ENCODE measurements at places on chromosomes 11 and 22.
A peak's percentile ranks its signal among the peaks of the same experiment; 100 is the strongest.

GRCh38 chr11:133934599-133935550, 21.9 kb downstream of the IGSF9B start:
- DNase-seq: no peak

DNA sequence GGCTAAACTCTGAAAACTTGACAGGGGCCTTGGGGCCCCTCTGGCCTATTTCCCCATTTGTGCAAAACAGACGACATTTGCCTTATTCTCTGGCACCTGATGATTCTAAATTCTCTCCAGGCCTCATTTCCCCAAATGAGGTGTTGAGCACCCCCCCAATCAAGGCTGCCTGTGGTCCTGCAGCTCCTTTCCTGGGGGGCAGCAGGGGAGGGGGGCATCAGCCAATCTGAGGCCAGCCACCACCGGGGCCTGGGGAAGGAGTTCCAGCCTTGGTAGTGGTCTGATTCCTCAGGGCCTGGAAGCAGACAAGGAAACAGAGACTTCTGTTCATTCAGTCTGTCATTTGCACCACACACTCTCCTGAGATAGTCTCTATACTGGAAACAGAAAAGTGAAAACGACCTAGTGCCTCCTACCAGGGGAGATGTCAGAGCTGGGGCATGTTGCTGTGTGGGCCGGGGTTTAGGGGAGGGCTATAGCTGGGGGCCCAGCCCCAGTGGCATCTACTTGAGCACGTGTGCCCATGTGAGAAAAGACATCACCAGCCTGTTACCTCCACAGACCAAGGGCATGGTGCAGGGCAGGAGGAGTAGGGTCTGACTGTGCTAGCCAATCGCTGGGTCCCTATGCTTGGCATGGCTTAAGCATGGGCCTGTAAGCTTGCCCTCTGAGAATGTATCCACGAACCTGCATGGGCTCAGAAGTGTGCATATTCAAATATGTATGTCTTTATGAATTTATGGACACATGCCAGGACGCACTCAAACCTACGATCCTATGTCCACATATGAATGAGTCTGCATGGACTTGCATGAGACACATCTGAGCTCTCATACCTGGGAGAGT, 1.8 kb upstream of the TPBGL start:
- DNase-seq: no peak

DNA sequence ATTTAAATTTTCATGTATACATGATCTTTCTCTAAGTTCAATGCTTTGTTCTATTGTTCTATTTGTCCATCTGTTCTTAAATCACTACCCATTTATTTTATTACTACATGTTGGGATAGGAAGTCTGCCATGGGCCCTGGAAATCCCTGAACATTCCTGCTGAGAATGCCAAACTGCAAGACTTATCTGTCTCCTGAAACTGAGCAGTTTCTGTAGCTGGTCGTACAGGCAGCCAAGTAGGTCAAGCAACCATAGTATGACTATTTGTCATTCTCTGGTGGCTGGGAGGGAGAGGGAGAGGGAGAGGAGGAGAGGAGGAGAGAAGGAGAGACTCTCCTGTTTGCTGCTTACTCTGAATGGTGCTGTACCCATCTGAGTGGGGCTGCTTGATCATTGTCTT, 82.8 kb upstream of the SNX19 start:
- DNase-seq: no peak

- DNase-seq: no peak
These were observed 60.6 kb upstream of the PRDM11 start for GRCh38 chr11:45085646-45086501.

DNA sequence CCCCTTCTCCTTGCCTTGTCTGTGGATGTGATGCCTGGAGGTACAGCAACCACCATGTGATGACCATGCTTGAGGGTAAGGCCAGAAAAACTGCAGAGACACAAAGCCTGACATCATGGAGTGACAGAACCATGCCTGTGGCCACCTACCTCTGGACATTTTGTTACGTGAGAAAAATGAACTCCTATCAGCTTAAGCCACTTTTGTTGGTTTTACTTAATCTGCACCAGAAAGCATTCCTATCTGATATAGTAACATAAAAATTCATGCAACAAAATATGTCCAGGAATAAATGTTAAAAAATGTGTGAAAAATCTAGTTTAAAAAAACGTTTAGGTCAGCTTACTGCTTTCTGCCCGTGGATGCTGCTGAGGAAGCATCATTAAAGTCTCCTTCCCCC, 42.6 kb upstream of the P4HA3 start:
- no peak for DNase-seq

DNA sequence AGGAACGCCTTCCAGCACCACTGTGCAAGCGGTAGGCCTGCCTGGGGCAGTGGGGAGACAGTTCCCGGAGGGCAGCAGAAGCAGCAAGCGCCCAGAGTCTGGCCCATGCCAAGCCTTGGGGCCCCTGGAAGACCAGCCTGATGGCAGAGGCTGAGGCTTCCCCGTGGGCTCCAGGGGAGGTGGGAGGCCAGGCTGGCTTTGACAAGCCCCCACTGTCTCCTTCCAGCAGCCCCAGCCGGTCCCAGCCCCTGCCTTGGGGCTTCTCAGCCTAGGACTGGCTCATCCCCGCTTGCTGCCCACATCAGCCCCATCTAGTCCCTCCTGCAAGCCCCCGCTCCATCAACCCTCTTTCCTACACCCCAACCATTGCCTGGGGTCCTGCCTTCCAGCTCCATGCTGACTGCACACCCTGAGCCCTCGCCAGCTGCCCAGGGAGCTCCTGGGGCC, 46.7 kb downstream of the IGF2 start:
- DNase-seq: no peak

DNA sequence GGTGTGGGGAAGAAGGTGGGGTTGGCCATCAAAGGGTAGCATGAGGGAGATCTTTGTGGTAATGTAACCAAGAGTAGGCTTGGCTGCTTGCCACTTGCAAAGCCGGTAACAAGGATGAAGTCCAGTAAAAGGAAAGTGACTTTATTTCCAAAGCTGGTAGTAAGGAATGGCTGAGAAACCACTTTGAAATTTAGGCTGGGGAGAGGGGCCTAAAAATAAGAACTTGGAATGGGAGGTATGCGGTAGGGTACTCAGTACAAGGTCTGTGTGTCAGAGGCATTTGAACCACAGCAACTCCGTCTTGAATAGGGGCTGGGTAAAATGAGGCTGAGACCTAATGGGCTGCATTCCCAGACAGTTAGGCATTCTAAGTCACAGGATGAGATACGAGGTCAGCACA, 216.0 kb upstream of the ISX start:
- DNase-seq: no peak

DNA sequence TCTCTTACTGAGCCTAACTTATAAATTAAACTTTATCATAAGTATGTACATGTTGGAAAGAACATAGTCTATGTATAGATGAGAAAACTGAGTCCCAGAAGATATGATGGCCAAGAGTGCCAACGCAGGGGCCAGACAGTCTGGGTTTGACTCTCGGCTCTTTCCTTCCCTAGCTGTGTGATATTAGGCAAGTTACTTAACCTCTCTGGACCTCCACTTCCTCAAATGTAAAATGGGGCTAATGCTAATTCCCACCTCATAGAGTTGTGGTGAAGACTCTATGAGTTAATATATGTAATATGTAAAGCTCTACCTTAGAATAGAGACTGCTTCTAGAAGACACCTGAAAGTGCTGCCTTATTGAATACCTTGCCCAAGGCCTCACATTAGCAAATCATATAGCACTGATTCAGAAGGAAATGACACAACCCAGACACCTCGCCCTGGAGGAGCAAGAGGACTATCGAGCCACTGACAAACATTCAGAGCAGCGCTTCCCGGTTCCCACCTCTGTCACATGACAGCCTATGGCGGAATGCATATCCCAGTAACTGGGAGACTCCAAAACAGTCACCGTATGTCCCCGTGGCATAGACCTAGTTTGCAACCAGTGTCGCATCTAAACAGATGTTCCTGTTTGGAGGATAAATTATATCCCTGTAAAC, 11.3 kb upstream of the CCDC86 start:
- no peak for DNase-seq

DNA sequence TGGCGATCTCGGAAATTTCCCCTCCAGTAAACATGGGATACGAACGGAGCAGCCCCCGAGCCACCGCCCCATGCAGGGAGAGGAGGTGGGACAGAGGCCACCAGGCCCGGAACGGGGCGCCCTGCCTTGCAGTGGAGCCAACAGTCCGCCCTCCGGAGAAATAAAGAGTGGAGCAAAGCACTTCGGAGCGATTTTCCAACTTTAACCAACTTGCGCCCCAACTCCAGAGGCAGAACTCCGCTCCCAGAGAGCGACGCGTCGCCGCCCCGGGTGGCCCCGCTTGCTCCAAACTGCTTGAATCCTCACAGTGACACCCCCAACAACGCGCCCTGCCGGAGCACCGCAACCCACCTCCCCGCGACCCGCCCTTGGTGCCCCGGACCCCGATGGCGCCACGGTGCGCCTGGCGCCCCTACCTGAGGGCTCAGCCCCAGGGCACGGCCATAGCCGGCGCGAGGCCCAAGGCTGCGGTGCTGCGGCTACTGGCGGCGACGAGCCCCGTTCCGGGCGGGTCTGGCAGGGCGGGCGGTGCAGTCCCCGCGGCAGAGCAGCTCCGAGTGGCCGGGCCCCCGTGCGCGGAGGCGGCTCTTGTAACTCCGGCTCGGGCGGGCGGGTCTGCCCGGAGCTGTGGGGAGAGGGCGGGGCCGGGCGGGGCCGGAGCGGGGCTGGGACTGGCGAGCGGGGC, at the start of gene AHNAK:
TSS of gene AHNAK (minus strand) at position 563 of the 685 bp plus-strand sequence. CDS start 10,708 bp downstream, outside the sequence.
- peak; percentile 76 for DNase-seq

DNA sequence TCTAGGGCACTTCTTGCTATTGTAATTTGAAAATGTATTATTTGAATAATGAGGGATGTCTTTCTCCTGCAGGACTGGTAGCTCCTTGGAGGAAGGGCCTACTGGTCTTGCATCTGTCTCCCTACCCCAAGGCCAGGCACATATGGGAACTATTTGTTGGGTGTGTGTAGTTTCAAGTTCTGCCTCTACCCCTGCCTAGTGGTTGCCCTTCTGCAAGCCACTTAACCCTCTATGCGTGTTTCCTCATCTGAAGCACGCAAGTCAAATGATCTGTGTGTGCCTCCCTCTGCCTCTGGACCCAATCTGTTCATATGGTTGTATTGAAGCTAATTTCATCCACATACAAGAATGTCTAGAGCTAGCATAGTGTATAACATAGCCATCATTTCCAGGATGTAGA, 67.0 kb downstream of the WNT11 start:
- DNase-seq: no peak

GRCh38 chr11:87422566-87422965, 384.8 kb downstream of the TMEM135 start:
- no peak for DNase-seq

GRCh38 chr22:24813861-24814770, 8.1 kb downstream of the SGSM1 start:
- no peak for DNase-seq

- DNase-seq: no peak
These were observed 12.1 kb upstream of the MYO7A start for GRCh38 chr11:77115956-77116355.

DNA sequence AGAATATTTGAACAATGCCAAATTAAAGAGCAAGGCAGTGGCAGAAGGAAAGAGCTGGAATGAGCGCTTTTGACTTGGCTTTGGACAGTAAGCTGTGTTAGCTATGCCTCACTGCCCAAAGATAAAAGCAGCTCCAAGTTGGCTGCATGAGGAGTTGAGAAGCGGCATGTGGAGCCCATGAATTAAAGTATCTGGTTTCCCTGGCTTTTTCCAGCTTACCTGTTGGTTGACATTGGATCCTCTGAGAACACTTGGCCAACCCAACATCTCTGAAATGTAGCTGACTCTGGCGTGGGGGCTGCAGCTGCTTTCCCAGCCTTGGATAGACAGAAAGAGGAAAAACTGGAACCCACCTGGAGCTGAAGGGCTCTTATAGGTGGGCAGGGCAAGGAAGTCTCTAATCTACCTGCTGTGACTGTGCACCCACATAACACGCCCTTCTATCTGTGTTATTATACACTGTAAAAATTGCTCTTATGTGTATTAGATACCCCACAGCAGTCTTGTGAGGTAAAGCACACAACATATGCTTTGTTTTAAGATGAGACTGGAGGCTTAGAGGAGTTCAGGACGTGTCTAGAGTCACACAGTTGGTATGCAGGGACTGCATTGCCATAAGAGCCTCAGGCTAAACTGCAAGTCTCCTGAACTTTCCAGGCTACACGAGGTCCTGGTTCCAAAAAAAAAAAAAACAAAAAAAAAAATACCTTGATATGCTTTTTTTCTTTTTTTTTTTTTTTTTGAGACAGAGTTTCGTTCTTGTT, 5.8 kb downstream of the UBASH3B start:
- DNase-seq: no peak

DNA sequence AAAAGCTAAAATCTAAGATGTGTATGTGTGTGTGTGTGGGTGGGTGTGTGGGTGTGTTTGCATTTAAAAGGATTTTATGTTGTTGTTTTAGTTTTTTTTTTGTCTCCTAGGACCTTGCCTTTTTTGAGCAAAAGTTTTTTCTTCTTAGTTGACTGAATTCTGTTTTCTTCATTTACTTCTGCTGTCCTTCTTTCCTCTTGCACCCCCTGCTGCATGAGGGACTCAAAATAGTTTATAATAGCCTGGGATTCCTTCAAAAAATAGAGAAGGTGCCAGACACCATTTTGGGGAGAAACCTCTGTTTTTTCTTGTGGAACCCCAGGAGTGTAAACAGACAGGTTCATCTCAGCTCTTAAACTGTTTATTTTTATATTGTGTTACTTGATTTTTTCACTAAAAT, 817.7 kb downstream of the TBC1D22A start:
- no peak for DNase-seq

DNA sequence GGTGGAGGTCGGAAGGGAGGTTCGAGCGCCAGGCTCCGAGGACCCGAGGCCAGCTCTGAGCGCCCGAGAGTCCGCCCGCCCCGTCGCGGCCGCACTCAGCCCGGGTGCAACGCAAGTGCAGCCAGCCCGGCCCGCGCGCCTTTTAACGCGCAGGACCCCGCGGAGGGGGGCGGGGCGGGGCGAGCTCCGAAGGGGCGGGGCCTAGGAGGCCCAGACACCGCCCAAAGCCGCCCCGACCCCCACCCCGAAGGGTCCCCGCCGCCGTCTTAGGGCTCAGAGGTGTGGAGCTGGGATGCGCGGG, at the start of gene PHOX2A:
TSS of gene PHOX2A (minus strand) at position 117 of the 301 bp plus-strand sequence. CDS start 172 bp downstream, outside the sequence.
- DNase-seq: no peak

DNA sequence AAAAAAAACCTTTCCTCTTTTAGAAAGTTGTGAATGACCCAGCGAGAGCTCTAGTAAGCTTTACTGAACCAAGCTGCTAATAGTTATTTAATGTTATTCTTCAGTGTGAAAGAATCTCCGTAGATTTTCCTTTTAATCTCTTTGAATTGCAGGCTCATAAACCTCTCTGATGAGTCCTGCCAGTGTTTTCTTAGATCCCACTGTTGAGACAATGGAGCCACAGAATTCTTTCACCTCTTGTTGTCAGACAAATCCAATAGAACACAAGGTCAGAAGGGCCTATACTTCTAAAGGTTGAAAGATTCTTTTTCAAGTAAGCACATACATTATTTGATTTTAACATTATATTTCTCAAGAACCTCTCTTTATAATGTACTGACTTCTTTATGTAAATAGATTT, 52.2 kb downstream of the DNAJC24 start:
- DNase-seq: no peak

DNA sequence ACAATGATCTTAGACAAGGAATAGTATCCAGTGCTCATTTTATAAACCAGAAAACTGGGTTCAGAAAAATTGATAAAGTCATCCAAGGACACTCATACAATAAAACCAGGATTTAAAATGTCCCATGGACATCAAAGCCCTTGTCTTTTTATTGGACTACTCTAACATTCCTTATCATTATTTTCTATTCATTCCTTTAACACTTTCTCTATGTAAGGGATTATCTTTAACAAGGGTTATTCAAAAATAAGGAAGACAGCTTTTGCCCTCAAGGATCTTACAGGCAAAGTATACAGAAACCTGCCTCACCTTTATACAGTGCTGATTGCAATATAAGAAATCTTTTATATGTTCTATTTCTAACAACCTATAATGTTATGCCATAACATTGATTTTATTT, 790.8 kb downstream of the DLG2 start:
- no peak for DNase-seq
